Anterior cingulate cortex (tissue), 58 donors: ENCODE measurements at places on chromosomes 6 and 20.

- DNase-seq, result no peak
These were observed 279.5 kb upstream of the RNF217 start for GRCh38 chr6:124682751-124683150.

DNA sequence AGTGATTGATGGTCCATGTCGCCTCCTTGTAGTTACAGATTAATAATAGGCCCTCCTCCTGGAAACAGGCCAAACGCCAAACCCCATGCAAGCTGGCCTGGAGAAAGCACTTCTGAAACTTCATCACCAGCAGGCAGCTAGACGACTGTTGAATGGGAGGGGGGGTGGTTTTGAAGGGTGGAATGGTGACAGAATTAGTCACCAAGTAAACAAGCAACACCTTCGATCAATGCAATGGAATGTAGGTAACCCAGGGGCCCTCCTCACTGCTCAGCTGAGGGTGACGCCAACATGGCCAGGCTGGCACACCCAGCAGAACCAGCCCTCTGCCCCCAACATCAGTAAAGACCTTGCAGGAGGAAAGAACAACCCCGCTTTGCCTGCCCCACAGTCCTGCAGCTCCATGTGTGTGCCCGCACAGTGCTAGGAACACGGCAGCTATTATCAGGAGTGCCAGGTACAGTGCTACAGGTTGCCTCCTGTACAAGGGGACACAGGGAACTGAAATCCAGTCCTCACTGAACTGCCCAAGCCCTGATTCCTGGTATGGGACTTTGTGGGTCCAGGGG, 2.7 kb downstream of the BCAS1 start:
- DNase-seq, result no peak

GRCh38 chr20:53309515-53309914, 284.1 kb downstream of the ZNF217 start:
- DNase-seq, result no peak

- no peak for DNase-seq
These were observed 401 bp downstream of the CYP39A1 start for GRCh38 chr6:46652232-46652602.

DNA sequence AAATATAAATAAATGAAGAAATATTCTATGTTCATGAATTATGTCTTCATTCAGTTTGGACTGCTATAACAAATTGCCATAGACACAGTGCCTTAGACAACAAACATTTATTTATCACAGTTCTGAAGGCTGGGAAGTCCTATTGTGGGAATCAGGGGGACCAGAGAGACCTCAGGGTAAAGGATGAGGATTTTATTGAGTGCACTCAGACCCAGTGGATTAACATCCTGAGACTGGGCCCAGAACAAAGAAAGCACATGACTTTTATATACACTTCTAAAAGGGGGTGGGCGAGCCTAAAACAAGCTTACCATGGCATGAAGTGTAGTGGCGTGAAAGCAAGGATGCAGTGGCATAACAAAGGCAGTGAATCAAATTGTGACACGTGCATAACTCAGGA, 26.9 kb upstream of the CBLN4 start:
- no peak for DNase-seq

DNA sequence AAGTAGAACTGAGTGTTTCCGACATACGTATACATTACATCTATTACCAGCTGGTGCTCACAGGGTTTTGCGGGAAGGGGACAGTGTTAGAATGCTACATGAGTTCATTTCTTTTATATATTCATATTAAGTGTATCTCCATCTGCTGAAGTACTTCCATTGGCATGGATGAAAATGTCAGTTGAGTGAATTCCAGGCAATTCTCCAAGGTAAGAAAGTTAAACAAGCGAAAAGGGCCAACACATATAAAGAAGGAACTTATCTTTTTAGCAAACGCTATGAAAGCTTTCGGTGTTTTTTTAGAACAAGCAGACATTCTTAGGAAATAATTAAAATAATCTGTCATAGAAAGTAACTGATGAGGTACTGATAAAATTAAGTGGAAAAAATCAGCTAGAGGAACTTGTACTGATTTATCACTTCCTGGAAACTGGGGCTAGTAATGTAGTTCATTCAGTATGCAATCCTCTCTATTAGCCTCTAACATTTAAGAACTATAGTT, 34.6 kb downstream of the RNF146 start:
- no peak for DNase-seq

DNA sequence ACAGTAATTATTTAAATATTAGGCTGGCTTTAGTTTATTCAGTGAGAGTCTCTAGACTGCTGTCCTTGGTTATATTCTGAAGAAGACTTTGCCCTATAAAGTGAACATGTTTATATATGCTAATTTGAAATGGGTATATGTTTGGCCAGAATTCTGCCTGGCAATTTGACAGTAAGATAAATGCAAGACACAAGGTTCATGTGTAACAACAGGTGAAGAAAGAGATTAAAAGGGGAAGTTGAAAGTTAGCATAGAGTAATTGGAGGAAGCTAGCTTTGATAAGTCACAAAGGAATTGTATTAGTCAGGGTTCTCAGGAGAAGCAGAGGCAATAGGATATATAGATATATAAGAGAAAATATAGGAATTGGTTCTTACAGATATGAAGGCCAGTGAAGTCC, 191.4 kb downstream of the CENPW start:
- no peak for DNase-seq

DNA sequence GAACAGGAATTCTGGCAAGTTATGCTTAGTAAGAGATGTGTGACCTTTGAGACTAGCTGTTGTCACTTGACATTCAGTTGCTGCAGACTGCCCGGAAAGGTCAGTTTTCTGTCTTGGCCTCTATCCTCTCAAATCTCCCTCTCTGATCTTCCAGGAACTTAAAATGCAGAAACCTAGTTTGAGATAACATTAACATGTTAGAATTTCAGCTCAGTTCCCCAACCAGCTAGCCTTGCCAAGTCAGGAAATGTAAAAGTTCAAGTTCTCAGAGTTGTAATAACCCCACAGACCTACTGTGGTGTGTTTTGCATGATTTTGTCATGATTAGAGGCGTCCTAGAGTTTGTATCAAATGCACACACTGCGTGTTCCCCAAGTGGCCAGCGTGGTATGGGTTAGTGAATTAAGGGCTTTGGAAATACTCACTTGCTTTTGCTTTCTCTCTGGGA, 46.6 kb downstream of the DUSP22 start:
- DNase-seq, result no peak

- no peak for DNase-seq
These were observed 88.8 kb downstream of the PCSK2 start for GRCh38 chr20:17315407-17316231.

DNA sequence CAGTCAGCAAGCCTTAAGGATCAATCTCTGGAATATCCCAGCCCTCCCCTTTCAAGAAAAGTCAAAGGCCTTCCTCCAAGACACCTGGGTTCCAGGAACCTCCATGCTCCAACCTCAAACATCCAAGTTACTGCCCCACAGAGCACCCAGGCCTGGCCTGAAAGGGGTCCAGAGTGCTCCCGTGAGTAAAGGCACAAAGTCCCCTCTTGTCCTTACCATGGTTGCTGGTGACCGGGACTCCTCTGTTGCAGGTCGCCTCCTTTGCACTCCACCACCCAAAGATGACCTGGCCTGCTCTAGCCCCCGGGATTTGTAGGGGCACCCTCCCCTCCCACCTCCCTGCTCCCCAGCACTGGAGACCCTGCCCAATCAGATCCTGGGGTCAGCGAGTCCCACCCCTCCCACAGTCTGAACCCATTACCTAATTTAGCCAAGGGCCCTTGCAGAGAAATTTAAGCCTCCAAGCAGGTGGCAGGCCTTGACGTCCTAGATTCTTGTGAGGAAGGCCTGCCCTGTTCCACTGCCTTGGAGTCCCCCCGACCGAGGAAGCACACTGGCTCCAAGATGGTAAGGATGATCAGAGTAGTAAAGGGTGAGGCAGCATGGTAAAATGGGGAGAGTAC, at the start of gene TNNC2:
Gene TNNC2, minus strand, starts transcription at position 283 of the 623 bp plus-strand sequence. Its CDS starts 64 bp downstream, at position 219.
- DNase-seq, result no peak

DNA sequence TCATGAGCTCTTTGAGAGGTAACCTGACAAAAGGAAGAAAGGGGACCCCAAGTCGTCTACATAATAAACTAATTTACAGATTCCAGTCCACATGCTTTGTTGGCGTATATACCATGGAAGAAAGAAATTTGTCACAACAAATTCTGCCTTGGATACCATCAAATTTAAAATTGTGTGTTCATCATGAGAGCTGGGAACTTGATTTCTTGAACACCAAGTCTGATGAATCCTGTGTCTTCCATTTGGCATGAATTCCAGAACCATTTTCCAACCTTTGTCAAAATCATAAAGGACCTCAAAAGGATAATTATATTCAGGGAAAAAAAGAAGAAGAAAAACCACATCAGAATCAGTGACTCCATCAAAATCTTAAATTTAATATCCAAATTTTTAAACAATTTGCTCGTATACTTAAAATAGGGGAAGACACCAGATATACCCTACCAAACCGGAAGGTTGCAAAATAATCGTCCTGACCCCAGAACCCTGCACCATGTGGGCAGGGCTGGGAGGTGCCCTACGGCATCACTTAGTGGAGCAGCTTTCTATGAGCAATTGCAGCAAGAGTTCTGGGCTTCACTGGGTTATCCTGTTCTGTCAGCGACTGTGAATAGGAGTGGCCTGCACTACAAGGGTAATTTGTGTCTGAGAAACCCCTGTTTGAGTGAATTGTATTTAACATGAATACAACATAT, 74.1 kb upstream of the INSM1 start:
- no peak for DNase-seq

DNA sequence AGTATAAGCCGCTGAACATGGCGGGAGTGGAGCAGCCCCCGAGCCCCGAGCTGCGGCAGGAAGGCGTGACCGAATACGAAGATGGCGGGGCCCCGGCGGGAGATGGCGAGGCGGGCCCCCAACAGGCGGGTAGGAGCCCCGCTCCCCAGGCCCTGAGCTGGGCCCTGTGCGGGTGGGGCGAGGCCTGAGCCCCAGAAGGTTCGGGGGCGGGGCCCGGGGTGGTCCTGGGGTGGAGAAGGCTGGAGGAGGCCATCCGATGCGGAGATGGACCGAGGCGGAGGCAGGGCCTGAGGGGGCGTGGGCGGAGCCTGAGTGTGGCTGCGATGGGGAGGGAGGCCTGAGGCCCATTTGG, 7.1 kb downstream of the L3MBTL1 start:
- DNase-seq, result no peak
